ENCODE measurements at places on chromosomes 7 and 10.

DNA sequence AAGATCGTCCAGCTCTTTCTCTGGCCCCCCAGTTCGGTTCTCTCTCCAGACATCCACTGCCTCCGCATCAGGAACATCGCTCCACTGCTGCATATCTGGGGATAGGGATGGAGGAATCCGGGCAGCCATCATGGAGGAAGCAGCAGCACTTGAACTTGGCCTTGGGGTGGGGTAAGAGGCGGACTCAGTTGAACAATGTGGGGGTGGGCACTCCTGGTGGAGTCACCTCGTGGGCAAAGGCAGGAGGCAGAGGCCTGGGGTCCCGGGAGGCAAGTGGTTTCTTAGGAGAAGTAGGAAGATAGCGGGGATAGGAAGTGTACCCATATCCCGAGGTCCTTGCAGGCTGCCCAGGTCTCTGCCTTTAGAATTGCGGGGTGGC, 98.3 kb downstream of the CHST15 start:
- no peak for DNase-seq

GRCh38 chr10:101131962-101132635, 999 bp downstream of the TLX1 start:
- no peak for DNase-seq

GRCh38 chr10:8051851-8052257, 2.6 kb upstream of the GATA3 start:
- no peak for DNase-seq

- DNase-seq, result no peak
Measured at GRCh38 chr10:78579995-78580394, 488.8 kb upstream of the ZMIZ1 start.

DNA sequence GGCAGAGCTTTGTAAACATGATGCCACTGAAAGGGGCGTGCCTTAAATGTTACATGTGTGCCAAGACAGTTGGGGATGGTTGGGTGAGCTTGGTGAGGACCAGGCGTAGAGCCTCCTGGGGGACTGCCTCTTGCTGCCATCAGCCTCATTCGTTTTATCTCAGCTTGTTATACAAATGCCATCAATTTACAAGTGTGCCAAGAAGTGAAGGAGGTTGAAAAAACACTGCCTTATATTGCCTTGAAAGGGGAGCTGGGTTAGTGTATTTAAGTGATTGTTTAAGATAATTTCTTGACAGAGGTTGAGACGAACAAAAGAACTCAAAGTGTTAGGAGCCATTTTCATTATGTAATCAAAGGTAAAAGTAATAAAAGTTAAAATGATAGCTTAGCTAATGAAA, 354.7 kb downstream of the PHTF2 start:
- DNase-seq, result no peak

GRCh38 chr10:58305821-58306220, 29.0 kb upstream of the UBE2D1 start:
- DNase-seq, result no peak

DNA sequence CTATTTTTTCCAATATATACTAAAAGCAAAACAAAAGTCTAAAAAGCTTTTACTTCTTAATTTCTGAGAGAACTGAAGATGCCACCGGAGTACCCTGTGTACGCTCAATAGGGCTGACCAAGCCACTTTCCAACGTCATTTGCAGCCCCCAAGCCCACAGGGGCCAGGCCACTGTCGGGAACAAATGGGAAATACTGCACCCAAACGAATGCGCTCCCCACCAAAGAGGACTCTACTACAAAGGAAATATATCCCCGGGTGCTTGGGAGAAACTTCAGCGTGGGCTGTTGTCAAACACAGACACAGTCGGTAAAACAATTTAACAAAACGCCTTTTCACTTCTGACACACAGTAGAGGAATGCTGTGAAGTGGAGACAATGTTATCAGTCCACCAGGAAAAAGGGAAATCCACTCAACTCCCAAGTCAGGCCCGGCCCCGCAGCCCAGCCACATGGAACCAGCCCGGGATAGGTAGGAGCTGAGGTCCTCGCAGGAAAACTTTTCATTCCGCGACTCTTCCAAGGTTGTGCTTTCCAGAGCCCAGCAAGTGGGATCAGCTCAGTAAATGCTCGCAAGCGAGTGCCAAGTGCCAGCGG, 1.4 kb downstream of the PARD3 start:
- DNase-seq, result no peak

DNA sequence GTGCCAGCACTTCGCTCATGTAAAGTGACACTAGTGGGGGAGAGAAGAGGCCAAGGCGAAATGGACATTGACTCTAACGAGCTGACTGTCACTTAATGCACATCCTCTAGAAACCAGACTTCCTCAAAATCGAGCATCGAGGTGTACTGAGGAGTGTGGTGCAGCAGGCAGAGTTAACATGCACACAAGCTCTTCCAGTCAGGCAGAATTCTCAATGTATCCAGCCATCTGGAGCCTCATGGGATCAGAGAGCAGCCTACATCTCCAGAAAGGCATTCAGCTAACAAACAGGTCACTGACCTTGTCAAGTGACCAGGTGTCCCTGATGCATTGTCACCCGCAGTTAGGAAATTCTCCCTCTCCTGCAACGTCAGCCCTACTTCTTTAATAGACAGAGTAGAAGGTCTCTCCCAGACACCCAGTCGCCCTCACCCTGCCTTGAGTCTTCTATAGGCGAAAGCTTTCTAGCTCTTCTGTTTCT, 259.8 kb upstream of the AOAH start:
- no peak for DNase-seq

DNA sequence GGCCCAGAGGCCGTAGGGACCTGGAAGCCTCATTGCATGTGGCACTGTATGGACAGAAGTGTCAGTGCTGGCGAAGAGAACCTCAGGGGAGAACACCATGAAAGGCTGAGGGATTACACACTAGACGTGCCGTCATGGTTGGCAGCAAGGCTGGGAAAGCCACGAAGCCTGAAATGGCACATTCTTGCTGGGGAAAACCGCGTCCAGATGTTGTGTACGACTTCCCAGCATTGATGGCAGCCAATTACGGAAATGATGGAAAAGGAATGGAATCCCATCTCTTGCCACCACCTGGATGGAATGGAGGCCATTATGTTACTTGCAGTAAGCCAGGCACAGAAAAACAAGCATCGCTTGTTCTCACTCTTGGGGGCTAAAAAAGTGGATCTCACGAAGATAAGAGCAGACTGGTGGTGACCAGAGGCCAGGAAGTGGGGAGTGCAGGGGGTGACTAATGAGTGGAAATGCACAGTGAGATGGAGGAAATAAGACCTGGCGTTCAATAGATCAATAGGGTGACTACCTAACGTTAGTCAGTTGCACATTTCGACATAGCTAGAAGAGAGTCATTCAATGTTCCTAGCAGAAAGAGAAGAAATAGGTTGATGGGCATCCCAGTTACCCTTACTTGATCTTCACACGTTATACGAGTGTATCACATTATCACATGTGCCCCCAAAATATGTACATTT, 14.6 kb upstream of the PWWP2B start:
- DNase-seq, result peak; percentile 89

DNA sequence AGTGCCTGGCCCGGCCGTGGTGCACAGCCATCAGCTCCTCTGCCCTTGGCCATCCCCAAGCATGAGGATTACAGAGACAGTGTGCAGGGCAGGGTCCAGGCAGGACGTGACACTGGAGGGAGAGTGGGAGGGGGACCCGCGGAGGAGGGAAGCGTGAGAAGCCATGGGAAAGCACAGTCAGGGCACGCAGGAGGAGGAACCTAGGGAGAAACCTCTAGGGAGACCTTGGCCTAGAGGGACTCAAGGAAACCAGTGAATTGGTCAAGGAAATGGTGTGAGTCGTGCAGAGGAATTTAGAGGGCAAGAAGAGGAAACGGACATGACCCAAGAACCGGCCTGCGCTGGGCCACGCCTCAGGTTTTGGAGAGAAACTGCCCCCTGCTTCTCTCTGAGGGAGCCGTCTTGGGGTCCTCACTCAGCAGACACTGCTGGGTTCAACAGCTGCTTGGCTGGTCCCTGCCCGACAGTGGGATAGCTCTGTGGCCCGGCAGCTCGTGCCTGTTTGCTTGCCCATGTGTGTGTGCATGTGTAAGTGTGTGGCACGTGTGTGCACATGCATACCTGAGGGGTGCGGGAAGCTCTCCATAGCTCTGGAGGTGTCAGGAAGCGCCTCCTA, 3.2 kb downstream of the OPN4 start:
- DNase-seq, result no peak

DNA sequence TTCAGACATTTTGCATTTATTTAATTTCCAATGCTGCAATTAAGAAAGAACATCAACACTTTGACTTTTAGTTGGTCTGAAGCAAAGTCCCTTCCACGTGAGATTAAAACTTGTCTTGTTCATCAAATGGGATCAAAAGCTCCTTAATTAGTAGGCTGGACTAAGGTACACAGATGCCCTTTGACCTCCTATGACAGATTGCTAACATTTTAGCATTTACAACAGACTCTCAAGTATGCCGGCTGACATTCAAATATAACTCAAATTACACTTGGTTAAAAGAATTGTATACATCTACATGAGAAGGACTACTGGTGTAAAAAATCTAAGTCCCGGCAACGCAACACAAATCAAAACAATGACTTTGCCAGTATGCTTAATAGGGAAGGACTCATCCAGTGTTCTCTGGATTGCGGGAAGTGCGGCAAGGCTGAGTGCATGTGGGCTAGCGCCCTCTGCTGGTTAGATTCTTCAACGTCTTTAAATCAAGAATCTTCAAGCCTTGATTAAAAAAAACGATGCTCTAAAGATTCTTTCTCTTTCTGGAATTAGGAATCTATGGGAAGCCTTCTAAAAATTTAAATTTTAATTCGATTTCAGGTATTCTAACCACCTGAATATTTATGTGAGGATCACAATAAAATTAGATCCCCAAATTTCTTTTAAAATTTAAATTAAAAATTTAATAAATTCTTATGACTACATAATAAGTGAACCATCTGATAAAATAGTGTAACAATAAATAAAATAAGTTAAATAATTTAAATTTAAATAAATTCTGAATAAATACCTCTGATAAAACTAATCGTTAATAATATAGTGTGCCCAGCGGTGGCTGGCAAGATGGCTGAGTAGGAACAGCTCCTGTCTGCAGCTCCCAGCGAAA, 444.7 kb downstream of the DGKB start:
- peak; percentile 15 for DNase-seq

- DNase-seq, result no peak
Measured at GRCh38 chr10:34002896-34003295, 668.4 kb upstream of the NRP1 start.

- no peak for DNase-seq
Measured at GRCh38 chr10:78366663-78367411, 333.2 kb downstream of the RPS24 start.

GRCh38 chr7:128906001-128906765, 4.3 kb downstream of the KCP start:
- no peak for DNase-seq

- DNase-seq, result no peak
Measured at GRCh38 chr7:152085131-152085530, 59.7 kb downstream of the GALNT11 start.

- no peak for DNase-seq
Measured at GRCh38 chr10:69974551-69975155, 78.0 kb upstream of the MACROH2A2 start.

GRCh38 chr7:107959527-107959898, 43.4 kb downstream of the LAMB1 start:
- DNase-seq, result no peak

- DNase-seq, result no peak
Measured at GRCh38 chr10:83656924-83657323, 482.4 kb upstream of the GHITM start.

GRCh38 chr7:34036051-34036920, 130.9 kb downstream of the BMPER start:
- no peak for DNase-seq

- no peak for DNase-seq
Measured at GRCh38 chr10:17586821-17587234, 30.3 kb downstream of the HACD1 start.

GRCh38 chr10:49598986-49599385, 11.1 kb upstream of the SLC18A3 start:
- no peak for DNase-seq

DNA sequence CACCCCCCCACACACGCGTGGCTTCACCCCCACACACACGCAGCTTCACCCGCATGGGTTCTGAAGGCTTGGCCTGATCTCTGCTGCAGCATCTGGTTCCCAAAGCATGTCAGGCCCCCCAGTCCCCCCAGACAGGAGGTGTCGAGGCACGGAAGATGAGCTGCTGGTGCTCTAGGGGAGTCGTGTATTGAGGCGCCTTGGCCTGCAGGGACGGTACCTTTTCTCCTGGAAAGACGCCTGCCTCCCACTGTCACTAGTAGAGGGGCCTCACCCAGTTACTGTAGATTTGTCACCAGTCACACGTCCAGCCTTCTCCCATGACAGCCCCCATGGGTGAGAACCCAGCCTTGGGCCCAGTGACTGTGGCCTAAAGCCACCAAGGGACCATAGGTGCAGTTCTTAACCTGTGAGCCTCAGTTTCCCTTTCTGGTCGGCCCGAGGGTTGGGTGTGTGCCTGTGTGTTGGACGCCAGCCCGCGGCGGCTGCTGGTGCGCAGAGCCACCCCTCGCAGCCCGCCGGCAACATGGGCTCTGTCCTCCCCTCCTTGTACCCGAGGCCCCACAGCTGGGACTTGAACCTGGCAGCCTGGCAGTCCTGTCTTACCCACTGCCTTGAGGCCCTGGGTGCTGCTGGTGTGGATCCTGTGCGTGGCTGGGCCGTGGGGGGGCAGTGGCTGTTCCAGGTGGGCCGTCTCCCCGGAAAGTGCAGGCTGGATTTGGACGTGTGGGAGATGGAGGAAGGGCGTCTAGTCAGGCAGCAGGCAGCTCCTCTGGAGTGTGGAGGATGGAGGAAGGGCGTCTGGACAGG, 81.7 kb downstream of the NKX6-2 start:
- no peak for DNase-seq

- no peak for DNase-seq
Measured at GRCh38 chr7:135023622-135024021, 37.3 kb downstream of the AGBL3 start.

GRCh38 chr10:90947030-90947960, 26.4 kb upstream of the ANKRD1 start:
- DNase-seq, result no peak

- no peak for DNase-seq
Measured at GRCh38 chr7:690478-691360, 35.8 kb upstream of the DNAAF5 start.

- DNase-seq, result no peak
Measured at GRCh38 chr10:33897291-33897752, 562.9 kb upstream of the NRP1 start.

DNA sequence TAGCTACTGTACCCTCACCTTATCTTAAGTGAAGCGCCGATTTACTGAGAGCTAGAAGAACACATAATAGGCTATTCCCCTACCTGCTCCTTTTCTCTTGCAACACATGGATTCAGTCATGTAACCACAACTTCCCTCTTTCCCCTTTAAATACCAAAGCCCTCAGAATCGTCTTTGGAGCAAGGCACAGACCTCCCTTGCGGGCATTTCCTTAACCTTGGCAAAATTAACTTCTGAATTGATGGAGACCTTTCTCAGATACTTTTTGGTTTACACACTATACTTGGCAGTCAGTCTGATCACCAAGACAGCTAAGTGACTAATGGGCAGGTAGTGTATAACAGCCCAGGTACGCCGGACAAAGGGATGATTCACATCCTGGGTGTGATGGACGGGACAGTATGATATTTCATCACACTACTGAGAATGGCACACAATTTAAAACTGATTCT, 72.7 kb upstream of the SEC61G start:
- no peak for DNase-seq

- no peak for DNase-seq
Measured at GRCh38 chr10:116768786-116769185, 26.4 kb upstream of the HSPA12A start.

GRCh38 chr7:16982640-16983350, 101.0 kb upstream of the AGR3 start:
- DNase-seq, result no peak
